Activated CD4-positive, alpha-beta T cell treated with anti-CD3 and anti-CD28 coated beads, Interleukin-2, amount 10 ng/mL, durations not matched to agents 7 days and 5 days (primary cell): ENCODE measurements at places on chromosomes 3 and 15. TPM values are rescaled to one million over a fixed set of nuclear protein-coding genes. Genes with fewer than 3 reads are reported as not detected.

The CCDC54 gene
- not detected for total RNA-seq

The SIN3A gene
- 115 TPM for total RNA-seq

The DUOXA2 gene
- not detected for total RNA-seq

The PIERCE2 gene
- not detected for total RNA-seq

The ISLR gene
- total RNA-seq: not detected

- H3K27ac ChIP-seq: no peak overlapping the region
- no peaks in the 10 kb centered on the region for H3K4me1 ChIP-seq
- no peak overlapping the region for H3K4me3 ChIP-seq
- DNase-seq: no peak
Measured at GRCh38 chr3:64059484-64060175, 36.3 kb upstream of the PSMD6 start.

GRCh38 chr3:125061170-125061569, 5.4 kb upstream of the HEG1 start:
- H3K4me1 ChIP-seq: peaks cover 9% of the 10 kb centered on the region
- peaks cover 66% of the 10 kb centered on the region for H3K27me3 ChIP-seq
- no peaks in the 10 kb centered on the region for H3K36me3 ChIP-seq
- H3K27ac ChIP-seq: no peak overlapping the region
- no peak for DNase-seq

GRCh38 chr3:51397392-51397791, 6.3 kb downstream of the RBM15B start:
- peaks cover 49% of the 10 kb centered on the region for H3K36me3 ChIP-seq
- H3K27me3 ChIP-seq: no peaks in the 10 kb centered on the region
- H3K4me1 ChIP-seq: peaks cover 40% of the 10 kb centered on the region

- H3K36me3 ChIP-seq: no peaks in the 10 kb centered on the region
- H3K4me1 ChIP-seq: no peaks in the 10 kb centered on the region
- H3K27ac ChIP-seq: no peak overlapping the region
- H3K4me3 ChIP-seq: no peak overlapping the region
- no peak for DNase-seq
- no peaks in the 10 kb centered on the region for H3K27me3 ChIP-seq
Measured at GRCh38 chr3:115245438-115245837, 98.3 kb upstream of the ZBTB20 start.

GRCh38 chr15:90231028-90232017, 2.4 kb downstream of the CIB1 start:
- peak overlapping the region; percentile 98 for H3K4me3 ChIP-seq
- no peaks in the 10 kb centered on the region for H3K27me3 ChIP-seq
- H3K36me3 ChIP-seq: peaks cover 26% of the 10 kb centered on the region
- peak overlapping the region; percentile 97 for H3K27ac ChIP-seq

DNA sequence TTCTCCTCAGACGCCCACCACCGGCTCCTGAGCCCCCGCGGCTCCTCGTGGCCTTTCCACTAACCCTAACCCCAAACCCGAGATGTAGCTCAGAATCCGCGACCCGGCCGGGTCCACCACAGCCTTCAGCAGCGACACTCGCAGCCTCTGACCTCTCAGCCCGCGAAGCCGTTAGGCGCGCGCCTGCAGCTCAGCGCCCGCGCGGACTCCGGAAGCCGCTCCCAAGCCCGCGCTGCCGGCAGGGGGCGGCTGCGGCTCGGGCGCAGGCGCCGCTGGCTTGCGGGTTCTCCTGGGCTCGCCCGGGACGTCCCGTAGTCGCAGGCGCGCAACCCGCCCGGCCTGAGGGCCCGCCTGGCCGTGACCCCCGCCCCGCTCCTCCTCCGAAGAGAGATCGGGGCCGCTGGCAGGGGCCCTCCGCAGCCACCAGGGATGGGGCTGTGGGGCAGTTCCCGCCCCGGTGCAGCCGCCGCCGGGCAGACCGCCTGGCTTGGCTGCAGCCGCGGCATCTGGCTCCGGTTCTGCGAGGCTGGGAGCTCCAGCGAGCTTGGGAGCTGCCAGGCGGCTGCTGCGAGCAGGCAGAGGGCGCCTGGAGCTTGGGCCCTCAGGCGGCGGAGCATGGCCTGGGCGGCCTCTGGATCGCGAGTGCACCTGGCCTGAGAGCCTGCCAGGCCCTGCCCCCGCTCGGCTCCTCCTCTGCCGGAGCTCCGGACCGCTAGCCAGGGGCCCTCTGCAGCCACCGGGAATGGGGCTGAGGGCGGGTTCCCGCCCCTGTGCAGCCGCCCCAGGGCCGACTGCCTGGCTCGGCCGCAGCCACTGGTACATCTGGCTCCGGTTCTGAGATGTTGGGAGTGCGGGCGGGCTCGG, 120.7 kb downstream of the LMLN start:
- peaks cover 58% of the 10 kb centered on the region for H3K27me3 ChIP-seq
- peak overlapping the region; percentile 72 for H3K4me3 ChIP-seq
- H3K36me3 ChIP-seq: peaks cover 4% of the 10 kb centered on the region
- peaks cover 5% of the 10 kb centered on the region for H3K4me1 ChIP-seq
- H3K27ac ChIP-seq: peak overlapping the region; percentile 54

GRCh38 chr15:92886815-92887214, 13.3 kb upstream of the CHD2 start:
- H3K27me3 ChIP-seq: no peaks in the 10 kb centered on the region
- DNase-seq: no peak
- H3K36me3 ChIP-seq: peaks cover 73% of the 10 kb centered on the region
- peaks cover 52% of the 10 kb centered on the region for H3K4me1 ChIP-seq

DNA sequence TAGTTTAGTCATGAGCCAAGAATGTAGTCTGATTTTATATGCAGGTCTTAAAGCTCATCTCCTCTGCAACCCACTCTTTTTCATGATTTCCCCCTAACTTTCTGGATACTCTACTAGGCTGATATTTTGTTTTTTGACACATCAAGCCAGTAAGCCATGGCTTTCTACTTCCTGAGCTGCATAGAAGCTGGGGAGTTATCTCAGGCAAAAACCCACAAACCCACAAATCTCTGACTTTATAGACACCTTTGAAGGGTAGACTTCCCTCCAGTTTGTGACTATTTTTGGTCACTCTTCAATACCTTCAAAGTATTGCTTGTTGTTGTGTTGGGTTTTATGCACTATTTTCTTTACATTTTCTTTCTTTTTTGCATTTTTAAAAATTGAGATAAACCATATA, 28.6 kb downstream of the TMEM202 start:
- no peak overlapping the region for H3K27ac ChIP-seq
- H3K27me3 ChIP-seq: peaks cover 16% of the 10 kb centered on the region
- DNase-seq: no peak

DNA sequence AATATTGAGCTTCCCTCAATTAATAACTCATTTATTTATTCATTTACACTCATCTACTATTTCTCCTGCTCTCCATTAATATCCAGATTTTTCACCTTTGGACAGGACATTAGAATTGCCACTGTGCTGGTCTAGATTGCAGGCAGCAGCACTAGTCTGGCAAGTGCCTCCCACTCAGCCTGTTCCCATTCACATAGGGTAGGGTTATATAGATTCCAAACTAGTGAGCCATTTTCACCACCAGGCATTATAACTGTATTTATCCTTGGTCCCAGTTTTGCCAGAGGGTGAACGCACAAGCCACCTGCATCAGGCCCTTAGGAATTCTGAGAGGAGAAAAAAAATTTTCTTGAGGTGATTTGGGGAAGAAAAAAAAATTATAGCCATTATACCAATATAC, 44.5 kb downstream of the ANAPC13 start:
- H3K27ac ChIP-seq: no peak overlapping the region
- H3K36me3 ChIP-seq: no peaks in the 10 kb centered on the region
- DNase-seq: no peak
- no peaks in the 10 kb centered on the region for H3K4me1 ChIP-seq
- no peak overlapping the region for H3K4me3 ChIP-seq
- peaks cover 38% of the 10 kb centered on the region for H3K27me3 ChIP-seq

DNA sequence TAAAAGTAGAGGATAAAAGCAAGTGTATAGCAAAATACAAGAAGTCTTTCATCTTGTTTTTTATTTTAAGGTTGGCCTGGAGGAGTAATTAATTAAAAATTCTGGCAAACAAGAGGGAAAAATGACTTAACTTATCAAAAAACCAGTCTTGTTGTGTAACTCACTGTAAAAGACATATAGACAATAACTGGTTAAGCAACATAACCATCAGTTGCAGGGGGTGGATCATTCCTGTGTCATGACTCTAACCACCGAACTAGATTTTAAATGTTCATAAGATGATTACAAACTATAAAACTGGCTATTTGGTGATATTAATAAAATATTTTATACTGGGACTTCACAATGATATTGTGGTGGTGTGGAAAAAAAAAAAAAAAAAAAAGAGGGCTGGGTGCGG, 130.6 kb downstream of the STAG1 start:
- DNase-seq: no peak
- peaks cover 3% of the 10 kb centered on the region for H3K4me1 ChIP-seq
- H3K27ac ChIP-seq: no peak overlapping the region
- peaks cover 22% of the 10 kb centered on the region for H3K36me3 ChIP-seq

GRCh38 chr15:32723171-32723948, 5.6 kb downstream of the GREM1 start:
- H3K27me3 ChIP-seq: peaks cover 78% of the 10 kb centered on the region
- no peak overlapping the region for H3K27ac ChIP-seq
- H3K4me3 ChIP-seq: no peak overlapping the region
- DNase-seq: no peak
- H3K4me1 ChIP-seq: peaks cover 22% of the 10 kb centered on the region

GRCh38 chr15:22992024-22992326, 11.8 kb upstream of the CYFIP1 start:
- no peaks in the 10 kb centered on the region for H3K4me1 ChIP-seq
- no peaks in the 10 kb centered on the region for H3K27me3 ChIP-seq
- no peak overlapping the region for H3K27ac ChIP-seq
- no peak for DNase-seq
- no peak overlapping the region for H3K4me3 ChIP-seq

- H3K27ac ChIP-seq: no peak overlapping the region
- H3K36me3 ChIP-seq: no peaks in the 10 kb centered on the region
- H3K27me3 ChIP-seq: no peaks in the 10 kb centered on the region
- DNase-seq: no peak
- H3K4me1 ChIP-seq: no peaks in the 10 kb centered on the region
Measured at GRCh38 chr3:110384601-110385000, 687.0 kb upstream of the NECTIN3 start.

DNA sequence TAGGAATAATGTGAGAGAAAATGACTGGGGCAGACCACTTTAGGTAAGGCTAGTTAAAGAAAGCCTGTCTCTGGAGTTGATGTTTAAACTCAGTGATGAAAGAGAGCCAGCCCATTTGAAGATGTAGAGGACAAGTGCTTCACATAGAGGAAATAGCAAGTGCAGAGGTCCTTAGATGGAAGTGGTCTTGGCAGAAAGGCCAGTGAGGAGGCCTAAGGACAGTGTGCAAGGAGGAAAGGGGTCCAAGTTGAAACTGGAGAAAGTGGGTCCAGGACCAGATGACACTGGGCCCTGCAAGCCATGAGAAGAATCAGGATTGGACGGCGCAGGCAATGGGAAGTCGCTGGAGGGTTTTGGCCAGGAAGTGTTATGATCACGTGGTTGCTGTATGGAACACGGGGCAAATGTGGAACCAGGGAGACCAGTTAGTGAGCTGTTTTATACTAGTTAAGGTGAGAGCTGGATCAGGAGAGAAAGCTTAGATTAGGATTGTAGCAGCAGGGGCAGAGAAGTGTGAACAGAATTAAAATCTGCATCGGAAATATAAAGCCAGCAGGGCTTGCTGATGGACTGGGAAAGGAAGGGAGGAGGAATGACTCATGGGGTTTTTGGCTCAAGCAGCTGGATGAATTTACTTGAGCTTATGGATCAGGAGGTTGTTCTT, 48.0 kb upstream of the SCAANT1 start:
- H3K27ac ChIP-seq: peak overlapping the region; percentile 33
- H3K27me3 ChIP-seq: no peaks in the 10 kb centered on the region
- no peak for DNase-seq
- H3K4me3 ChIP-seq: no peak overlapping the region

GRCh38 chr15:91566141-91566540, 287.4 kb upstream of the SLCO3A1 start:
- H3K27ac ChIP-seq: no peak overlapping the region
- H3K4me1 ChIP-seq: no peaks in the 10 kb centered on the region
- no peaks in the 10 kb centered on the region for H3K36me3 ChIP-seq

- H3K27me3 ChIP-seq: no peaks in the 10 kb centered on the region
- no peak overlapping the region for H3K27ac ChIP-seq
- no peak overlapping the region for H3K4me3 ChIP-seq
- no peaks in the 10 kb centered on the region for H3K36me3 ChIP-seq
- no peak for DNase-seq
Measured at GRCh38 chr3:89973156-89973555, 865.7 kb downstream of the EPHA3 start.

GRCh38 chr3:142417302-142417701, 30.5 kb downstream of the XRN1 start:
- H3K36me3 ChIP-seq: peaks cover 47% of the 10 kb centered on the region
- H3K4me1 ChIP-seq: no peaks in the 10 kb centered on the region
- H3K4me3 ChIP-seq: no peak overlapping the region
- no peaks in the 10 kb centered on the region for H3K27me3 ChIP-seq
- H3K27ac ChIP-seq: no peak overlapping the region

GRCh38 chr3:73529308-73530021, 95.3 kb downstream of the PDZRN3 start:
- no peaks in the 10 kb centered on the region for H3K27me3 ChIP-seq
- H3K4me3 ChIP-seq: no peak overlapping the region
- DNase-seq: no peak
- no peaks in the 10 kb centered on the region for H3K36me3 ChIP-seq
- H3K4me1 ChIP-seq: no peaks in the 10 kb centered on the region

DNA sequence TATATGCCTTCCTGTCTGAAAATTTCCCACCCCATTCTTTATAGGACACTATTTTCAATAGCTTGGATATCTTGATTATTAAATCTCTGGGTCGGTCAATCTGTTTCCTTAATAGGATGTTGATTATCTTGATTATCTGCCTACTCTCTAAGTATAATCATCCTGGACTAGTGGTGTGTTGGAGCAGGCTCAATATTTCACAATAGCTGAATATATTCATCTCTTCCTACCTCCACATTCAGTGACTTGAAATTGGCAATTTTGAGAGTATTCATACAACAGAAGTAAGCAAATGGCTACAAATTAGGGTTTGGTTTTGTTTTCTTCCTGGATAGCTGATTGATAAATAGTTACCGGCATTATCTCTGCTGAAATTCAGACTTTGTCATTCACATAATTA, 1162.6 kb downstream of the ROBO1 start:
- no peak overlapping the region for H3K27ac ChIP-seq
- no peak for DNase-seq

- H3K27me3 ChIP-seq: peaks cover 46% of the 10 kb centered on the region
- no peak within 1 kb of the TSS for H3K27ac ChIP-seq
- peak within 1 kb of the TSS; percentile 61 for H3K4me3 ChIP-seq
- DNase-seq: no peak
Measured at GRCh38 chr3:170418422-170419398, at the start of gene CLDN11. Gene CLDN11, plus strand, starts transcription at chr3:170418868. Its CDS starts 199 bp downstream, at chr3:170419067.
